ENCODE measurements at places on chromosomes 5 and 9.

- no peak for DNase-seq
Measured at GRCh38 chr5:169354263-169354662, 53.3 kb upstream of the SLIT3 start.

- no peak for DNase-seq
Measured at GRCh38 chr5:113056988-113057387, 80.4 kb downstream of the DCP2 start.

DNA sequence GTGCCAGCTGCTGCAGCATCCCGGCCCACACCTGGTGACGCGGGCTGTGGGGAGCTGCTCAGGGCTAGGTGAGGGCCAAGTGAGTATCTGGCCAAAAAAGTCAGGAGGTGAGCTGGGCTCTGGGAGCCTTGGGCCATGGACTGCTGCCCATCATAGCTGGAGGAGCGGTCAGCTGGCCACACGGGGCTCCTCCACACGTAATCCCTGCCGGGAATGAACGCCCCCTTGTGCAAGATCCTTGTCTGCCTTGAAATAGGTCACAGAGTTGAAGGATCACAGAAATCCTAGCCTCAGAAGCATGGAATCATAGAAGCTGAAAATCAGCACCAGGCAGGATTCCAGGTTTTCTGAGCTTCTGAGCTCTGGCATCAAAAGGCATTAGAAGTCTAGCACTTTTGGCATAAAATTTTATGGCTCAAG is 16.8 kb upstream of the COL27A1 start:
- no peak for DNase-seq

- no peak for DNase-seq
Measured at GRCh38 chr5:178430186-178431062, 159.8 kb downstream of the COL23A1 start.

DNA sequence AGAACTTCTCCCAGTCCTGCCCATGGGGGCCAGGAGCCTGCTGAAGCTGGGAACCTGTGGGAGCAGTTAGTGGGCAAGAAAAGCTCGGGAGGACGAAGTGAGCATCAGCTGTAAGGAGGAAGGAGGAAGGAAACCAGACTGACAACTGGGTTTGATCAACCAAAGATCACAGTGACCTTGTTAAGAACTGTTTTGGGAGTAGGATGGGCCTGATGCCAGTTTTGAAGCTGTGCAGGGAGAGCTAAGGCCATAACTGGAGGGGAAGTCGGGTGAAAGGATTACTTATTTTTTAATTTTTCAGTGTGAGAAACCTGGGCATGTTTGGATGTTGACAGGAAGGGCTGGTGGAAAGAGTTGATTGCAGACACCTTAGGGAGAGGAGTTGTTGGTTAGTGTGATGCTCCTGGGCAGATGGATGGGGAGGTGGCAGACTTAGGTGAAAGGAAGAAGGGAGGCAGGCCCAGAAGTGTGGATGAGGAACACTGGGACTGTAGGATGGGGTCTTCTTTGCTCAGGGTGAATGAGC is 58.3 kb upstream of the KLF4 start:
- DNase-seq = no peak

DNA sequence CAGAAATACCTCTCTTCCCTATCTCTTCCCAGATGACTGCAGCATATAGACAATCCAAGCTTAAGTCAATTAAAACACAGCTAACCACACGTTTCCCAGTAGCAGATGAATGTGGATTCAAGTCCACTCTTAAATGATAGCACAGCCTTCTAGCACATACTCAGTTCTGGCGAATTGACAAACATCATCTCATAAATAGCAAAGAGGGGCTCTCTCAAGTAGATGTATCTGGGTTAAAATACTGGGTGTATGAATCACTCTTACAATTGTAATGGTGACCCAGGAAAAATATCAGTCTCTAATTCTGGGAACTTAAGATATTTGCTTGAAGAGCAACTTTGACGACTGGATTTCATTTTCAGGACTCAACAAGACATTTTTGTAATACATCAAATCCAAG is 67.0 kb upstream of the HAPLN1 start:
- DNase-seq = no peak

DNA sequence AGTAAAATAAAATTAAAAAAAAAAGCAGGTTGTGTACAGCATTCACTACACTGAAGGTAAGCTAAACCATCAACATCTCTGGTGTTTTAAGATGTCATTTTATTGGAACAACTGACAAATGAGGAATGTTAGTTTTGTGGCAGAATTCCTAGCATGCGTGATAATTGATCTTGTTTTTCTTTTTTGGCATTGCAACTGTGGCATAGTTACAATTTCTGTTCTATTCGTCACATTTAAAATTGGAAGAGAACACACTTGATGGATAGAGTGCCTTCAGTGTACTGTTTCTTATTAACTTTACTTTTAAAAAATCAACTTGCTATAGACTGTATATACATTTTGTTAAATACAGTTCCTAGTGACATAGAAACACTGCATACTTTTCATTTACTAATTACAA is 43.6 kb upstream of the TNFSF15 start:
- DNase-seq = no peak

DNA sequence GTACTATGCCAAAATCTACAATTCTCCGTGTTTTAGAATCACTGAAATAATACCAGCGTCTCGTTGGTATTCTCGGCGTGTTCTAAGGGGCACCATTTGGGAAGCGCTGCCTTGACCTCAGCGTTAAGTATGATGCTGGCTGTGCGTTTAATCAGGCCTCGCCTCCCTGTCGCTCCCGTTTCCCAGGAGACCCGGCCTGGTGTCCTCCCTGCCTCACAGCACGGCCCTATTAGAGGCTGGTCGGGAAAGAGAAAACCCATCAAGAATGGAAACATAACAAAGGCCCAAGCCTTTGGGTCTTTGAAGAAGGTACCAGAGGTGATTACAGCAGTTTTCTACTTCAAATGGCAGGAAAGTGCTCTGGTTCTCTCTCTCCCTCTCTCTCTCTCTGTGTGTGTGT is 30.0 kb downstream of the GFPT2 start:
- DNase-seq = no peak

DNA sequence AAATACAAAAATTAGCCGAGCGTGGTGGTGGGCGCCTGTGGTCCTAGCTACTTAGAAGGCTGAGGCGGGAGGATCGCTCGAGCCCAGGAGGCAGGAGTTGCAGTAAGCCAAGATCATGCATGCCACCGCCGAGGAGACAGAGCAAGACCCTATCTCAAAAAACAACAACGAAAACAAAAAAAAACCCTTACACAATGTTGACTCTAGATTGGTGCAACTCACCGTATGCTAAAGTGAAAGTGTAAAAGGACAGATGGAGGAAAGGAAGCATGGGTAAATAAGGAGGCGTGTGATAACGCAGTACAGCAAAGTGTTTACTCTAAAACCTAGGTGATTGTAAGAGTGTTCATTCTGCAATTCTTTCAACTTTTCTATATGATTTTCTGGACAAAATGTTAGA is 15.9 kb upstream of the RUFY1 start:
- no peak for DNase-seq

DNA sequence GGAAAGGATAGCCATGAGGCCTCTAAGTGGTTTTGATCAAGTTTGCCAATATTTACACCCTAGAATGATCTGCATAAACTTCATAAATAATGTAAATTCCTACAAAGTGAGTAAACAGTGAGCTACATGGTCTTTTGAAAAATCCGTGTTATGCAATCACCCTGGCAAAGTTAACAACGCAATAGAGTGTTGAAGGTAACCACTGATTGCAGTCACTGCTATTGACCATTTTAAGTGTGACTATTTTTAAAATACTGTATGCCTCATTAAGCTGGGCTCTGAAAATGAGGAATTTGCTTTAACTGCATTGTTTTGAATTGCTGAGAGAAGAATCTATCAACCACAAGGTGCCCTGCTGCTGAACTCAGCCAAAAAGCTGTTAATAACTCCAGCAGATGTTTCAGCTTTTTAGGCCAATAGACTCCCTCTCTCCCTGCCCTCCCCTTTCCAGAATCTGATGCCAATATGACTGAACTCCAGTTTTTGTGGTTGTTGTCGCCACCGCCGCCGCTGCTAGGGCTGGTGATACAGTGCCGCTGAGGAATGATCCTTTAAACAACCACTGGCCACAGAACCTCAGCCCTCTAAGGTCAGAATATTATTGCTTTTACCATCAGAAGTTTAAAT is 35.3 kb upstream of the SMARCA2 start:
- DNase-seq = no peak

DNA sequence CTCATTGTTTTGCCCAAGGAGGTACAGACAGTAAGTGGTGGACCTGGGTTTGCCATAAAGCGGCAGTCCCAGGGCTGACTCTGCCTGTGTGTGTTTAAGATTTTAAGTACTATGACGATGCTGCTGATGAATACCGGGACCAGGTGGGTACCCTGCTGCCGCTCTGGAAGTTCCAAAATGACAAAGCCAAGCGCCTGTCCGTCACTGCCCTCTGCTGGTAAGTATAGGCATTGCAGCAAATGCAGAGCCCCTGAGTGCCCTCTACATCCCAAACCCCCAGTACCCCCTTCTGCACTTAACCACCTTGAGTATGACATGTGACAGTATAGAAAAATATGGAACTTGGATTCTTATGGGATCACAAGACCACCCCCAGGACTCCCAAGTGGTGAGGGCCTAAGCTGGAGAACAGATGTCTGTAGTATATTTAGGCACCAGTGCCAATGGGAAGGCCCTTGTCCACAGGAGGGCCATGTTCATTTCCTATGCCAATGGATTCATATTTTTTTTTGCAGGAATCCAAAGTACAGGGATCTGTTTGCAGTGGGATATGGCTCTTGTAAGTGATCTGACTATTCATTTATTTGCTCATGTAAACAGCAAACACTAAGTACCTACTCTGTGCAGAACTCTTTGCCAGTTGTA is 22.0 kb downstream of the ENHO start:
- DNase-seq = peak; percentile 50

DNA sequence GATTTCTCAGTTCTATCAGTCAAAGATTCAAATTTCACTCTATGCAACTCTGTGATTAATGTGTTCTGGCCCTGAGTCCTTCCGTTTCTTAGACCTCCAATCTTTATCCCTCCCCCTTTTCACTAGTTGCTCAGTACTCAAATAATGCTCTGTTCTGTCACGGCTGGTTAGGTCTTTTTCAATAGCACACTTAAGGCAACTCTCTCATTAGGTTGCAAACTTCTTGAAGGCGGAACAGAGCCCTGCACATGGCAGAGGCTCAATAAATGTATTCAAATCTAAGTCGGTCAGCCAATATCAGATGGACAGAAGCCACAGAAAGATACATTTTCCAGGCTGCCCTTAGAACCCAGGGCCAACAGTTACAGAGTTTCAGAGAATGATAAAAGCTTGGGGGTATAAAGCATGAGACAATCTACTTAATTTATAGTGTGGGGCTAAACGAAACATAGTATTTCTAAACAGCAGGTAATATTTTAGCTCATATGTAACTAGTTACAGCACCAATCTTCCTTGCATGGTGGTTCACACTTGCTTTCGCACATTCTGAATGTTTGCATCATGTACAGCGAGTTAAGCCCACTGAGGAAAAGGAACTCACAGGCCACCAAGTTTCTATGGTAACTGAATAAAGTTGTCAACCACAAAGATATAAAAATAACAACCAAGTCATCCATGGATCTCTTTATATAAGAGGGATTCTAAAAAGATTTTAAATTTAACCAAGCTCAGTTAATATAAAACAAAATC is 67.1 kb upstream of the GOLPH3 start:
- no peak for DNase-seq

- peak; percentile 77 for DNase-seq
Measured at GRCh38 chr5:177390363-177391300, 6.4 kb downstream of the SLC34A1 start.

DNA sequence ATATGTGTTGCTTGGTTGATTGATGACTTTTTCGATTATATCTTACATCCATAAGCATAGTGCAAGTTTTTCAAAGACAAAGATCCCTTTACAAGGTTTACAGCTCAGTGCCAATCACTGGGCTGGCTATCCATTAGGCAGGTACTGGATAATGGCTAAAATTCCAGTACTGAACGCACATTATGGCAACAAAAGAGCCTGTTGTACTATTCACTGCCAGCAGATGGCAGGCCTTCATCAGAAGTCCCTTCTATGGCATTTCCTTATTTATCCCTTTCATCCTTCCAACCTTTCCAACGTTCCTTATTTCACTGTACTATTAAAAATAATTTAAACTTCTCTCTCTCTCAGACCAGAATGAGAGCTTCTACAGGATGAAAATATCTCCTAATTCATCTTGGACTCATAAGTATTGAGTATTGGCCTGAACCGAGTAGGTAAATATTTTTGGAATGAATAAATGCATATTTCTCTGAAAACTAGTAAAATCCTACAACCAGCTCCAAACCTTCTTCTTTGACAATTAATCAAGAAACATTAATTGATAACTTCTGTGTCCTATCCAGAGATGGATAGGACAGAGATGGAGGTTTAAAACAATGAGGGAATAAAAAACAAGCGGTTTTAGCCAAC is 6.7 kb upstream of the WNT8A start:
- DNase-seq = peak; percentile 21

DNA sequence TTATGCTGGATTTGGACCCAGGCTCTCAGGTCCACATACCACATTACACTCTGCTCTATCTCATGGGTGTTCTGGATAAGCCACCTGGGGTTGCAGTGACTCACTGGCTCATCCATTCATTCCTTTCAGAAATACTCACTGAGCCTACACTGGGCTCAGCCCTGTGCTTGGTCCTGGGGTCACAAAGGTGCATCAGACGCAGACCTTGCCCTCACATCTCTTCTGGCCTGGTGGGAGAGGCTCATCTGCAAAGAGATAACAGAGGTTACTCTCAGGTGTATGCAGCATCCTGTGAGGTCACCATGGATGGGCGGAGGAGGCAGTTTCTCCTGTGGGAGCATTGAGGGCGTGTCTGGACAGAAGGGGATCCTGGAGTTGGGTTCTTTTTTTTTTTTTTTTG is 12.1 kb downstream of the CDHR2 start:
- DNase-seq = no peak

- no peak for DNase-seq
Measured at GRCh38 chr9:14706530-14707140, 13.4 kb upstream of the ZDHHC21 start.

- no peak for DNase-seq
Measured at GRCh38 chr5:139862803-139863202, 67.2 kb downstream of the PSD2 start.

- DNase-seq = no peak
Measured at GRCh38 chr9:107809871-107810460, 320.4 kb upstream of the KLF4 start.

DNA sequence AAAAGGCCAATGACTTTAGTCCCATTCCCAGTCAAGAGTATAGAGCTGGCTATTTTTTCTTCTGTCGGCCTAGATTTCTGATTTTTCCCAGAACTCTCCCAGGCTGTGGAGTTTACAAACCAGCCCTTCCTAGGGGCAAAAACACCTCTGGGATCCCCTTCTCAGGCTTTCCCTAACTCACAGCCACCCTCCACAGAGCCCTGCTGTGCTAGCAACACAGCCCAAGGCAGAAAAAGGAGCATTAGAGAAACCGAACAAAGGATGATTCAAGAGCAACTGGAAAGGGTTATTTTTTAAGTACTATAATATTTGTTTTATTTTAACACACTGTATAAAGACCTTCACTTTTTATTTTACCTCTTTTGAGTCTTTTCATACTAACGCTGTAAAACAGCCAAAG is 234.8 kb downstream of the GLIS3 start:
- no peak for DNase-seq

DNA sequence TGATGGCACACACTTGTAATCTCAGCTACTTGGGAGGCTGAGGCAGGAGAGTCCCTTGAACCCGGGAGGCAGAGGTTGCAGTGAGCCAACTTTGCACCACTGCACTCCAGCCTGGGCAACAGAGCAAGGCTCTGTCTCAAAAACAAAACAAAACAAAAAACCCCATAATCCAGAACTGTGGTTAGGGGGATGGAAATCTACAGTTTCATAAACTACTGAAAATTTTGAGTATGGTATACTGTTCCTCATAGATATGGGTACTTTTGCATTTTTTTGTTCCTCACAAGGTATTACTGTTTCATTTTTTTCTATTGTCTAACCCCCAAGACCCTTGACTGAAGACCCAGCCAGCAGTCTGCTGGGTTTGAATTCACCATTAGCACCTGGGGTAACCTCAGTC is 52.2 kb upstream of the MAP3K1 start:
- no peak for DNase-seq

Measured in stimulated activated CD8-positive, alpha-beta memory T cell treated with anti-CD3 and anti-CD28 coated beads, Interleukin-2, amount 100 ng/mL, for 1 hour (primary cell).